ENCODE measurements at places on chromosomes 5 and 9.
A peak's percentile ranks its signal among the peaks of the same experiment; 100 is the strongest.

- DNase-seq, result peak; percentile 11
These were observed 937 bp upstream of the SLC26A2 start for GRCh38 chr5:149959406-149960236.

GRCh38 chr5:150612905-150613670 lies 27.4 kb upstream of the SYNPO start:
- DNase-seq, result no peak

GRCh38 chr5:38718771-38719391 lies 126.9 kb upstream of the OSMR start:
- no peak for DNase-seq

- DNase-seq, result no peak
These were observed 63.4 kb downstream of the TLE1 start for GRCh38 chr9:81625969-81626368.

DNA sequence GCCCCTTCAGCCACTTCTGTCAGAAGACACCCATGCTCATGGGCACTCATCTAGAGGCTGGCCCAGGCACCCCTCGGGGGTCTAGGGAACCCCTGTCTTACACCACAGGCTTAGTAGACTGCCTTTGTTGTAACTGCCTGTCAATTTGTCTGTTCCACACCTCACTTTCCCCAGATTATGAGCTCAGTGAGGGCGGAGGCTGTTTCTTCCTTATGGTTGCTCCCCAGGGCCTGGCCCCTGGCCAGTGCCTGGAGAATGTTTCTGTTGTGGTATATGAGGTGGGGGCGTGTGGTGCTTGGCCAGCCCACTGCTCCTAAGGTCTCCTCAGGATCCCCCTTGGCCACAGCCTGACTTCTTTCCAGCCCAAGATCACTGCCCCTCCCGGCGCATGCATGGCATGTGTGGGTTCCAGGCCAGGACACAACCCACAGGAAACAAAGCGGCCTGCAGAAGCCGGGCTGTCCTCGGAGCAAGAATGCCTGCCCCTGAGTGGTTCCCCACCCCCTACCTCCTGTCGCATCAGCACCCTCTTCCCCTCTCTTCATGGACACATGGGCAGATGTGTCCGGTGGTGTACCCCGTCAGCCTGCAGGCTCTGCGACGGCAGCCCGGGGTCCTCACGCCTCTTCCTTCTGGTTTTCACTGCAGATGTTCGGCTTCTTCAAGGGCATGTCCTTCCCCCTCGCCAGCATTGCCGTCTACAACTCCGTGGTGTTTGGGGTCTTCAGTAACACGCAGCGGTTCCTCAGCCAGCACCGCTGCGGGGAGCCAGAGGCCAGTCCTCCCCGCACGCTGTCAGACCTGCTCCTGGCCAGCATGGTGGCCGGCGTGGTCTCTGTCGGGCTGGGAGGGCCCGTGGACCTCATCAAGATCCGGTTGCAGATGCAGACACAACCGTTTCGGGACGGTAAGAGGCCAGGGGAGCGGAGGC lies 17.7 kb downstream of the SLC25A48 start:
- DNase-seq, result no peak

DNA sequence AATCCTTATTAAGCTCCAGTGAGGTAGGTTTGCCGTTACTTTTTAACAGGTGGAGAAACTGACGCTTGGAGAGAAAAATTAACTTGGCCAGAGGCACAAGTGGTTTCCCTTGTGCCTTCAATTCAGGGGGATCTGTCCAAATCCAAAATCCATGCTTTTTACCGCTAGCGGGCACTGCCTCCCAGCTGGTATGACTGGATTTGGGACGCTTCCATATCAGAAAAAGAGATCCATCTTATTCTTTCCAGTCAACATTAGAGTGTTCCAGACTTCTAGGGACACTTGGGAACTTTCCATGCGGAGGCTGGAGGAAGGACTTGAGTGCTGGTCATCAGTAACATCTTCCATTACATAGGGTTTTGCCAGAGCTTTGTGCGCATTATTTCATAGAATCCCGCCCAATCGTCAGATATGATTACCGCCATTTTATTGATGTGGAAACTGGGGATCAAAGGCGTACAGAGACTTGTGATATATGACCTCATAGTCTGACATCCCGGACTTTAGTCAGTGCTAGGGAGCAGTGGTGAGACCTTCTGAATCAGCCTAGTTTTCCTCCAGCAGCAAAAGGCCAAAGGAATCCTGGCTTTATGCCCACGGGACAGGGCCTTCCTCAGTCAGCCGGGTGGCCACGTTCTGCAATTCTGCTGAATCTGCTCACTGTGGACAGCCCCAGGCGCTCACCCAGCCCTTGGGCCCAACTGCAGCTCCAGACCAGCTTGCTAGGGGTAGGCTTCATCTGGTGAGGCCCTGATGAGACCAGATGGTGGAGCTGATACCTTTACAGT lies 1.1 kb upstream of the GNPDA1 start:
- no peak for DNase-seq

GRCh38 chr5:180824630-180825476 lies 22.2 kb upstream of the MGAT1 start:
- DNase-seq, result no peak

GRCh38 chr5:127925916-127926315 lies 157.7 kb upstream of the SLC12A2 start:
- DNase-seq, result no peak

- no peak for DNase-seq
These were observed 124.9 kb upstream of the GRIA1 start for GRCh38 chr5:153365547-153365946.

GRCh38 chr9:131841765-131842318 lies 102.0 kb upstream of the RAPGEF1 start:
- DNase-seq, result no peak

- no peak for DNase-seq
These were observed 35.5 kb upstream of the ISL1 start for GRCh38 chr5:51347704-51348103.

DNA sequence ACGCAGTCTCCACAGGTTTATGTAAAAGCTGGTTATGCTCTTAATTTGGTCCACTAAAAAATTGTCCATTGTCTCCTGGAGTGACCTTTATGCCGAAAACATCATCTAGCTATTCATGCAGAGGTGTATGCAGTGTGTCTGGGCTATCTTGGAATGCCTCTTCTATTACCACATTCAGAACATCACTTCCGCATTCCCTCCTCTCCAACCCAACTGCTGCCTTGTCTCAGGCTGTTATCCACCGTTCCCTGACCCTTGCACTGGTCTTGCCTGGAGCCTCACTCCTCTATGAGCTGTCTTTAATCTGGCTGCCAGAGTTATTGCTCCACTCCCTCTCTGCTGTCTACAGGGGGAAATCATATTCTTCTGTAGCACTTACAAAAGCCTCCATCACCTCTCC lies 214.1 kb upstream of the ANKRD55 start:
- DNase-seq, result no peak

DNA sequence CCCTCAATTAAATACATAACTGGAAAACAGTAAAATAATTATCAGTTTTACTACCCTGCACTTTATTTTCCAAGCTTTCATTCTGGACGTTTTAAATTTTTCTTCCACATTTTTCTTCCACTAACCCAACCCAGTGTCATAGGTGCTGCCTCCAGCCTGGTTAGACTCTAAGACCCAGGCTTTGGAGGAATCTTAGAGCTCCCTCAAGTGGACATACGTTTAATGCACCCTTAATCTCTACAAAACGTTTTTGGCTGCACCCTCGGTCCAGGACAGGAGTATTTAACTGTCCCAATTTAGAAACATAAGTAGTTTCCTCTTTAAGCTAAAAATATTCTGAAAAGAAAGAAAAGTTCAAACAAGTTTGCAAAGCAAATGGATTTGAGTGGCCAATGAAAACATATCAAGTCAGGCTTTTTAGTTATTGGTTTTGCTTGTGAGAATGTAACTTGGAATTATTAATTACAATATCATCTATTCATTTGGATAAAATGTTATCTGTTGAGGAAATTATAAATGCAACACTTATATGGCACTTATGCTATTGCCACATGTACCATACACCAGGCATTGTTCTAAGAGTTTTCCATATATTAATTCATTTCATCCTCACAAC lies 38.9 kb downstream of the CDH6 start:
- DNase-seq, result no peak

- DNase-seq, result no peak
These were observed 64.4 kb upstream of the SPATA31E1 start for GRCh38 chr9:87818308-87818707.

DNA sequence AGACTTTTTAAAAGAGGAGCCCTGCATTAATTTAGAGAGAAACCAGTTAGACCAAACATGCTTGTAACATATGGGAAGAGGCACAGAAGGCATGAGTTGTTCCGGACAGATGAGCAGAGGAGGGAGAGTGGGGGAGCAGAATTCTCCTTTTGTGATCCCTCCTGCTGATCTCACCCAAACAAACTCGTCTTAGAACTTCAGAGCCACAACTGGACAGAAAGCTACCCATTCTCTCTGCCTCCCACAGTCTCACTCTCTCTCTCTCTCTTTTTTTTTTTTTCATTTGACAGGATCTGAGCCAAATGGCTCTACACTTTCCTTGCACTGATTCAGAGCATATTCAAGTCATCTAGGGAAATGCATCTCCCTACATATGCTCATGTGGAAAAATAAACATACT lies 196.0 kb upstream of the PAPPA start:
- no peak for DNase-seq

- DNase-seq, result no peak
These were observed 219.0 kb downstream of the AOPEP start for GRCh38 chr9:94945197-94946144.

DNA sequence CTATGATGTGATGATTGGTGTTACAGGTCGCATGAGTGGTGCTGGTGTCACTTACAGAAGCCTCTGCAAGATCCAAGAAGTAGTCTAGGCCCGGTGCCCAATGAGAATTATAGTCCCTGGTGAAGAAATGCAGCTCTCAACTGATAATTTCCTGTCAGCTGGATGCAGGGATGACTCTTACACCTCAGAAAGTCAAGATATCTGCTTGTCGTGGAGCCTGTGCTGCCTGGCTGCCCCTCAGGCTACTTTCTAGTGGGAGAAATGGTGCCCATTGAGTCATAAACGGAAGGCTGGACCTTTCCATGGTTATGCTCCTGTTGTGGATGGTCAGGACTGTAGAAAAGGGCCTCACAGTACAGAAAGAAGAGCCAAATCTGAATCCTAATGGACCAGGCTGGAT lies 46.8 kb upstream of the NXNL2 start:
- DNase-seq, result no peak

- no peak for DNase-seq
These were observed 23.0 kb upstream of the MTAP start for GRCh38 chr9:21779397-21779796.

- no peak for DNase-seq
These were observed 777.0 kb upstream of the WWC1 start for GRCh38 chr5:167514461-167514860.

DNA sequence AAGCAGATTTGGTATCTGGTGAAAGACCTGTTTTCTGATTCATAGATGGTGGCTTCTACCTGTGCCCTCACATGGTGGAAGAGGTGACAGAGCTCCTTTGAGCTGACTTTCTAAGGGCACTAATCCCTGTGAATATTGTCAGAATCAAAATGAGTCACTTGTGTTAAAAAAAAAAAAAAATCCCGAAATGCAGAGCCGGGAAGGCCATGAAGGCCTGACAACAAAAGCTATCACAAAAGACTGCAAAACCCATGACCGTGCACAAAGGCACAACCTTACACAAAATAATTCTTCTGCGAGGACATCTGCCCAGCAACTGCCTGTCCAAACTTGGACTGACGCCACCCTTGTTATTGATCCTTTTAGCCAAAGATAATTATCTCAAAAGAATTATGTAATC lies 19.6 kb upstream of the UBTD2 start:
- no peak for DNase-seq

DNA sequence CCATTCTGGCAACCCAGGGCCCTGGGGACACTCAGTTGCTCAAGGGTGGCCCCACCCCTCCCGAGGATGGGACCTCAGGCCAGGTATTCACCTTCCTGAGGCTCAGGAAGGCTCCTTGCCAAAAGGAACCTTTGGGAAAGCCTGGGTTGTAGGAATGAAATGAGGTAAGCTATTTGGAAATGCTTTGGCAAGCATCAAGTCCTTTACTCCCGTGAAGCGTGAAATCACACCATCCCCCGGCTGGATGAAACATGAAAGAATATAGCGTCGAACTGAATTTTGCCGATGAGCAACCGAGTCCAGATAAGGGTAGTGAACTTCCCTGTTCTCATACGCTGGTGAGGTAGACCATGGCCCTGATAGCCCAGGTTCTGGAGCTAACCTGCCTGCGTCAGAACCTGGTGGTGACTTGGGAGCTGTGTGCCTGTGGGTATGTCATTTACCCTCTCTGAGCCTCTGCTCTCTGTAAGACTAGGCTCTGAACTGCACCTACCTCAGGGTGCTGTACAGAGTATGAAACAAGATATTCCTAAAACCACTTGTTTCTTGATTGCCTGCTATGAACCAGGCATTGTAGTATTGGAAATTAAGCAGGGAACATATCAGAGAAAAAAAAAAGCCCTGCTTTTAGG lies 105.3 kb upstream of the BOD1 start:
- DNase-seq, result no peak

- no peak for DNase-seq
These were observed 182.0 kb downstream of the MAT2B start for GRCh38 chr5:163687414-163687813.

GRCh38 chr5:101955891-101956290 lies 340.2 kb downstream of the SLCO4C1 start:
- DNase-seq, result no peak

DNA sequence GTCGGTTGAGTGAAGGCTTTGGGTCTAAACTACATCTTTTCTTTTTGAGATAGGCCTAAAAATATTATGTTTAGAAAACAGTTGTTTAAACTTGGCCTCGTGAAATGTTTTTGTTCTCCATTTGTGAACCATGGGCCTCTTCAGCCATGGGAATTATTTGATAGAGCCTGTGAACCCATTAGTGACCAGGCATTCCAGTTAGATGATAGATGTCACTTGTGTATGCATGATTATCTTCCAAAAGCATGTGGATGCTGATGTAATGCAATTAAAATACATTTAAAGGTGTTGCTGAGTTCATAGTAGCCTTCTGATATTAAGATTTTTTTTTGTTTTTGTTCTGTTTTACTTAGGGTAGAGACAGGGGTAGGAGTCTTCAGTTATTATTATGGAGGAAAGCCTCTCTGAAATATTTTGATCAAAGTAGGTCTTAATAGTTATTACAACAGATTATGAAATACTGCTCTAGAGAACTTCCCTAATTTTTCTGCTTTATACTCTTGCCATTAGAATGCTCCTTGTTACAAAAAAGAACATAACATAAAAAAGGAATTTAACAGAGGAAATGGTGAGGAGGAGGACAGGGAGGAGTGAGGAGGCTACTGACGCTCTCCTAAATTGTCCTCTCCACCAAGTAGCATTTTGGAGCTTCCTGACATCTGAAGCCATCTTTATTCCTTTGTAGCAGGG lies 32.9 kb downstream of the CPEB4 start:
- DNase-seq, result no peak
